CD4-positive, alpha-beta T cell treated with Interferon alpha-2 for 1 hour (primary cell): ENCODE measurements at places on chromosomes 1 and 21.

DNA sequence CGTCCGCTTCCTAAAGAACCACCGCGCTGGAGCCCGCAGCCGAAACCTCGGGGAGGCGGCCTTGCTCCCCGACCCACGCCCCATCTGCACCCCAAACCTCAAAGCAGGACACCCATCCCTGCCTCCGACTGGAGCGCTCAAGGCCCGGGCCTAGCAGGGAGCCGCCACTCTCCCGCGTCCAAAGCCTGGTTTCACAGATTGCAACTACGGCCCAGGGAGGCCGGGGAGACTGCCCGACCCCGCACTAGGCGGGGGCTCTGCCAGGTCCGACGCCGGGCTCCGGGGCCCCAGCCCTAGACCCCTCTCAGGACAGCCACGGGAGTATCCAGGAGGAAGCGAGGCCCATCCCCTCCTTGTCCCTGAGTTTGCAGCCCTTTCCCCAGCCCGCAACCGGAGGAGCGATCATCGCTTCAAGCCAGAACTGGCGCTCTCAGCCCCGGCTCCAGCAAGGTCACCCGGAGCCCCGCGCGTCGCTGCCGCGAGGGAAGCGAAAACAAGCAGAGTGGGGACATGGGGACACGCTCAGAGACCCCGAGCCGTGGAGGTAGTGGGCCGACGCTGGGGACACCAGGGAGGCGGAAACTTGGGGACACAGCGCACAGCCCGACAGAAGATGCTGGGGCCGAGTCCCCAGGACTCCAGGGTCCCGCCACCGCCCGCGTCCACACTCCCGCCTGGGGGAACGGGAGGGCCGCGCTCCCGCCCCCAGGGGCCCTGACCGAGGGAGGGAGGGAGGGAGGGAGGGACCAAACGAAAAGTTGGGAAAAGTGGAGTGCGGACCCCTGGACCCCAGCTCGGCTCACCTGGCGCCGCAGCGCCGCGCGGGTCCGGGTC is 433 bp downstream of the TMEM200B start:
- peak; percentile 16 for DNase-seq

GRCh38 chr1:167509587-167509986 is 8.7 kb downstream of the CD247 start:
- peak; percentile 55 for DNase-seq

DNA sequence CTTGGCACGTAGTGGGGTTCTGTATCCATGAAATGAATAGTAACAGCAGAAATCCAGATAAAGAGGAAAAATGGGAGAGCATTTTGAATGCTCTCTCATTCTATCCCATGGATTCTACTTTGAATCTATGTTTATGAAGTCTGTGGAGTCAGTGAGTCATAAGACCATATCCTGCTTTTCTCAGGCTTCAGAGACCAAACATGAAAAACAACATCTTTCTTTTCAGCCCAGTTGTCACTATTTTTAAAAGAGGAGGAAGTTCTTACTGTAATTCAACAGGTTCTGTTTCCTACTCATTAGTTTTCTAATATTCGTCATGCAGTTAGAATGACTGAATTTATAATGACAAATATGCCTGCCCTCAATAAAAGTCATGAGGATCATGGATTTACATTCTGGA is 39.4 kb upstream of the CD55 start:
- no peak for DNase-seq

GRCh38 chr1:186745531-186746146 is 65.4 kb upstream of the PTGS2 start:
- no peak for DNase-seq

DNA sequence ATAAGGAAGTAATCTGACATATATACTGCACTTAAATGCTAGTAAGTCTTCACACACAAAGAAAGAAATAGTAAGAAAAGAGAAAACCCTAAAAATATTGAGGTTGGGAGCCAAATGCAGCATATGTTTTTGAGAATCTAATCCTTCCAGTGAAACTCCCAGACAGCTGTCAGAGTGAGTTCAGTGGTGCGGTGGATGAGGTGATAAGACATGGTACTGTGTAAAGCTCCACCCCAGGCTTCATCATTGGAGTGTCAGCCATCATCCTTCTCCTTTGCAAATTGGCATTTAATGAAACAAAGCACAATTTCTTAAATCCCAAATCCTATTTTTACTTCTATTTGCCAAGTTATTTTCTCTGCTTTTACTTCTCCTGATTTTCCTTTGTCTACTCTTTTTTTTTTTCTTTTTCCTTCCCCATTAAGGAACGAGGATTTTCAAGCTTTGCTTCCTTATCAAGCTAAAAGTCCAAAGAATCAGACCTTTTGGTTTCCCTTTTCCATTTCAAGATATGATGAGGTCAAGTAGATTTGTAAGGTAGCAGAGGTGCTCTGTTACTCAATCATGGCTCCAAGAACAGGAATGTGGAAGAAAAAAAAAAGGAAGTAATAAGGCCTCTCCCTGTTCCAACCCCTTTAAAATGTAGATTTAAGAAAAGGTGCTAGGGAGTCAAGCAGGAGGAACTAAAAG is 343.3 kb downstream of the SETD4 start:
- DNase-seq = no peak

DNA sequence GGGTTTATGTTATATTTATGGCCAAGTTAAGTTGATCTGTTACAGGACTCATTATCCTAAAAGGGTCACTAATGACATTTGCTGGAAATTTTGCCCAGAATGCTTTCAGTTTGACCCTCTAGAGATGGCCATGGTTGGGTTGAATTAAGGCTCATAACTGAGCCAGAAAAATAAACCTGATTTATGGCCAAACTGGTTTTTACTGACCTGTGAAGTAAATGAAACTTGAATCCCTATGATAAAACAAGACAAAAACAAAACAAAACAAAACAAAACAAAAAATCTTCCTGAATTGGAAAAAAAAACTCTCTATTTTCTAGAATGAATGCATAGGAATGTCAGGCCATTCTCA is 72.5 kb upstream of the CLDN14 start:
- no peak for DNase-seq

GRCh38 chr1:3842912-3843311 is 14.1 kb downstream of the CEP104 start:
- DNase-seq = no peak

DNA sequence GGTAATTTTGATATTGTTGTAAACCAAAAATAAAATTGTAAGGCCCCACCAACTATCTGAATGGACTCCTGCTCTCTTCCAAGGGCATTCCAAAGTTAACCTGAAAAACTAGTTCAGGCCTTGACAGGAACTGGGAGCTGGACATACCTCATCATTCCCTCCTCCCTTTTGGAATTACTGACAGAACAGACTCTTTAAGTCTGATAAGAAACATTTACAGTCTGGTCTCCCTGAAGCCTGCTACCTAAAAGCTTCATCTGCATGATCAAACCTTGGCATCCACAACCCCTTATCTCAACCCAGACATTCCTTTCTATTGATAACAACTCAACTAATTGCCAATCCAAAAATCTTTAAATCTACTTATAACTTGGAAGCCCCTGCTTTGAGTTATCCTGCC is 123.8 kb downstream of the TLR5 start:
- DNase-seq = no peak

GRCh38 chr1:147264158-147264768 is 21.8 kb downstream of the CHD1L start:
- DNase-seq = no peak

- DNase-seq = no peak
Measured at GRCh38 chr1:92446546-92446945, 40.2 kb downstream of the GFI1 start.

GRCh38 chr1:211621447-211622198 is 42.7 kb upstream of the SLC30A1 start:
- DNase-seq = no peak

DNA sequence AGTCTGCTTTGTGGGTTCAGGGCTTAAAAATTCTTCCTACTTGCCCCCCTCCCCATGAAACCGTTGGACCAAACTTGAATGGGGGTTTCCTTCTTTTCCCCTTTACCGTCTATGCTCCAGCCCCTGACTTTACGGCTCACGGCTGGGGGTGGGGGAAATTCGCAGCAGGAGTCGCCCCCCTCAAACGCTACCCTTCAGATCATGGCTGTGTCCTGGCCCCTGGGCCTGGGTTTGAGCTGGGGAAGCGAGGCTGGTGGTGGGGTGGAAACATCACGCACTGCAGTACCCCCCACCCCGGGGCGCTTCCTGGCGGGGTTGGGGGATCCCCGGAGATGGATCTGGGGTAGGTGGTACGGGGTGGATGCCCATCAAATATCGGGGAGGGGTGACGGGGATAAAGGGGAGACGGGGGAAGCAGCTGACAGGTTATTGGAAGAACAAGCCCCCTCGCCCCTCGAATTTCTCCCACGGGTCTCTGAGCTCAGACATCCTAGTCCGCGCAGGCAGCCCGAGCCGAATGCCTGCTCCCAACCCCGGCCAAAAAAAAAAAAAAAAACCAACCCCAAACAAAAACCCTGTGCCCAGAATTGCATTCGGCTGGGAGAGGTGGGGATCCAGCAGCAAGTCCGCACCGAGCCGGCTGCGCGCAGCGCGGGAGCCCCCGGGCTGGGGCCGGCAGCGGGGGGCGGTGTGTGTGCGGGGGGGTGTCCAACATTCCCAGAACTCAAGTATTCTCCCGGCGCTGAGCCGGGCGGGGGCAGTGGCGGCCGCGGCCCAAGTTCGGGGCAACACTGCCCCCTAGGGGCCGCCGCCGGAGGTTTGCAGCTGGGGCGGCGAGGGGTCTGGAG is 59.0 kb upstream of the ACOT11 start:
- DNase-seq = peak; percentile 49

- no peak for DNase-seq
Measured at GRCh38 chr1:12049616-12050015, 13.5 kb upstream of the TNFRSF8 start.

GRCh38 chr1:231139659-231140654 is 21.9 kb upstream of the TRIM67 start:
- no peak for DNase-seq

- DNase-seq = no peak
Measured at GRCh38 chr1:53622531-53622930, 116.4 kb downstream of the GLIS1 start.

DNA sequence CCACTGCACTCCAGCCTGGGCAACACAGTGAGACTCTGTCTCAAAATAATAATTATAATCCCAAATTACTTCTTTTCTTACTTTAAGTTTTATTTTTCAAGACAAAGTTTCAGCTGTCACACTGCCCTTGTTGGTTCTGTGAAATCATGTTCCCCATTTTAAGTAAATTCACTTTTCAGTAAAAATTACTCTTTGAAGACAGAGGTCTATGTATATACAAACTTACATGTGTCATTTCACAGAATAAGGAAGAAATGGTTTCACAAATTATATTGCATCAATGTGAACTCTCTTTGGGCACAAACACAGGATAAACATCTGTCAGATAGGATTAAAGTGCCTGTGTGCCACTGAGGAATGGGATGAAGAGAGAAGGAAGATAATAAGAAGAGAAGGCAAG is 33.1 kb upstream of the ETS2 start:
- DNase-seq = no peak

DNA sequence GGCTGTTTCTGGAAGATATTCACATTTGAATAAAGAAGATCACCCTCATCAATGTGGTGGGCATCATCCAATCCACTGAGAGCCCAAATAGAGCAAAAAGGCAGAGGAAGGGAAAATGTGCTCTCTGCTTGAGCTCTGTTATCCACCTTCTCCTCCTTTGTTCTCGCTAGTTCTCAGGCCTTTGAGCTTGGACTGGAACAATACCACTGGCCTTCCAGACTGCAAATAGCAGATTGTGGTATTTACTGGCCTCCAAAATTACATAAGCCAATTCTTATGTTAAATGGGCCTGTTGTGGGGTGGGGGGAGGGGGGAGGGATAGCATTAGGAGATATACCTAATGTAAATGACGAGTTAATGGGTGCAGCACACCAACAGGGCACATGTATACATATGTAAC is 219.3 kb downstream of the C1orf94 start:
- no peak for DNase-seq

- DNase-seq = peak; percentile 55
Measured at GRCh38 chr1:12047120-12047876, 15.8 kb upstream of the TNFRSF8 start.

- DNase-seq = no peak
Measured at GRCh38 chr1:93827128-93827527, 51.9 kb downstream of the DNTTIP2 start.

GRCh38 chr1:5503556-5504363 is 488.5 kb downstream of the NPHP4 start:
- no peak for DNase-seq

DNA sequence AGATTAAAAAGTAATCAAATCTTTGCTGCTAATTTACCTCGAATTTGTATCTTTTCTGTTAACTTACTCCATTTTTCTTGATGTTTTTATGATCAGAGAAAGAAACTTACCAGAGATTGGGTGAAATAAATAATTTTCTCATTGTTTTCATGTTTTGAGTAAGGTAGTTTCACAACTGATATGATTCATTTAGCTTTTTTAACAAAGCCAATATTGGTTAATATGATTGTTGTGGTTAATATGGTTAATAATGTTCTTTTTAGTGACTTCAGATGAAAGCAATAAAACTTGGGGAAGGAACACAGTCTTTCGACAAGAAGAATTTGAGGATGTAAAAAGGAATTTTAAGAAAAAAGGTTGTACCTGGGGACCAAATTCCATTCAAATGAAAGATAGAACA is 48.1 kb downstream of the MAP3K21 start:
- DNase-seq = no peak

GRCh38 chr21:15057285-15057684 is 7.5 kb downstream of the NRIP1 start:
- DNase-seq = no peak

GRCh38 chr1:70355920-70356319 is 1.4 kb upstream of the ANKRD13C start:
- no peak for DNase-seq
